Osteoblast (primary cell): ENCODE measurements at places on chromosomes 3 and 15. TPM values are rescaled to one million over a fixed set of nuclear protein-coding genes. Genes with fewer than 3 reads are reported as not detected.
A peak's percentile ranks its signal among the peaks of the same experiment; 100 is the strongest.

DNA sequence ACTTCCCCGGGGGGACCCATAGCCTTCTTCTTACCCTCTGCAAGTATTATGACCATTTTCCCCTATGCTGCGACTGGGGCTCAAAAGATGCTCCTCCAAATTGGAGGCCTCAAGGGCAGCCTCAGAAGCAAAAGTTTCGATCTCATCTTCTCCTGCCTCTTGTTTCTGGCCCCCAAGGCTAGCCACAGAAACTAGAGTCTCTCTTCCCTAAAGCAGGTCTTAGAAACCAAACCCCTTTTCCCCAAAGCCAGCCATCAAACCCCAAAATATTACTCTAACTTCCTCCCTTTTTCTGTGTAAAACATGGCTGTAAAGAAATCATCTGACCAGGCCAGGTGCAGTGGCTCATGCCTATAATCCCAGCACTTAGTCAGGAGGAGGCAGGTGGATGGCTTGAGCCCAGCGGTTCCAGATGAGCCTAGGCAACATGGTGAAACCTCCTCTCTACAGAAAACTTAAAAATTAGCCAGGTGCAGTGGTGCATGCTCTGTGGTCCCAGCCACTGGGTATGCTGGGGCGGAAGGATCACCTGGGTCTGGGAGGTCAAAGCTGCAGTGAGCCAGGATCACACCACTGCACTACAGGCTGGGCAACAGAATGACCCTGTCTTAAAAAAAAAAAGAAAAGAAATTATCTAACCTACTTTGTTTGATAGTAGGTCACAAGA lies 36.7 kb upstream of the MFGE8 start:
- no peak for DNase-seq

- peak; percentile 96 for DNase-seq
Measured at GRCh38 chr15:41493205-41493901, at the start of gene ITPKA. Gene ITPKA, plus strand, starts transcription at chr15:41493874. Its CDS starts 54 bp downstream, at chr15:41493928.

DNA sequence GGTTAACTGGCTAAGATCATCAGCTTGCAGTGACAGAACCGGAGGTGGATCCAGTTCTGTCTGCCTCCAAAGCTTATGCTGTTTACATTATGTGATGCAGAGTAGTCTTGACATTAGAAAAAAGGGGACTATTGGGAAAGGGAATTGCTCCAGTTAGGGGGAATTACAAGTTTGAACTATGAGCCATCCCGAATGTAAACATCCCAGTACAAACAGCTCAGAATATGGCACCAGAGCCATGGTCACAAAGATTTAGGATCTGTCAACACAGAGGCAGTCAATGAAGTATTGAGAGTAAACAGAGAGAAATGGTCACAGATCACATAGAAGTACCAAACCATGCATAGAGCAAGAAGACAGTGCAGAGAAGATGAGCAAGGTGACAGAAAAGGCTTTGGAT lies 39.8 kb upstream of the CRTC3 start:
- DNase-seq, result no peak

- DNase-seq, result no peak
Measured at GRCh38 chr3:155607761-155608160, 137.1 kb downstream of the PLCH1 start.

DNA sequence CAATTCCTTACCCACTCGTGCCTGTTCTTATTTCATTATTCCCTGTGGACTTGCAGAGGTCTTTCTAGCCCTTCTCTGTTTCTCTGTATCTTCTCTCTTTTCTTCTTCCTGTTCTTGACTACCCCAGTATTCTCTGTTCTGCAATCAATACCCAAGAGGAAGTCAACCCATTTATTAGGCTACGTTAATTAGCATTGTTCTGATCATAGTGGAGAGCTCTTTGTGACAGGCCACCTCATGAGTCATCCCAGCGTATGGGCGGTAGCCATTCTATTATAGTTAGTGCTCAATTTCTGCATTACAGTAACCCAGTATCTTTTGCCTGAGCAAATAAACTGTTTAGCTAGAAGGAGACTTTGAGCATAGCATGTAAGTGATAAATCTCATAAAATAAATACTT lies 259.5 kb upstream of the GRM7 start:
- DNase-seq, result no peak

DNA sequence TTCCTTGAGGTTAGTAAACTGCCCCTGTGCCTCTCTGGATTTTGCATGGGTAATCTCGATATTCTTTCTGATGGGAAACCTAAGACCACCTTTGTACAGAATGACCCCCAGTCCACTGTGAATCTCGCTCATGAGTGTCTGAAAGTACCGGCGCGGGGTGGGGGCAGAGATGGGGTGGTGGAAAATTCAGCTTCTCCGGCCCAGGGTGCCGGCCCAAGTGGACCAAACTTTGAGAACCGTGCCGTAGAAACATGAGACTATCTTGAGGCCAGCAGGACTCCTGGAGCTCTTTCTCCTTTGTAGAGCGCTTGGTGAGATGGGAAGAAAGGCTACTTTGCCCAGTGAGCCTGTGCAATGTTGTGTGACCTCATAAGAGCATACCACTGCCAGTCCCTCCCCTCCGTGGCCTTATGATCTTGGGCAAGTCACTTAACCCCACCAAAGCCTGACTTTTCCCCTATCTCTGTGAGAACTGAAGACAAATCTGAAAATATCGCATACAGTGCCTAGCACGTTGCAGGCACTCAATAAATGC lies 40.4 kb upstream of the VEPH1 start:
- DNase-seq, result no peak

GRCh38 chr3:128624526-128625138 lies 26.0 kb downstream of the RPN1 start:
- DNase-seq, result no peak

- DNase-seq, result peak; percentile 83
Measured at GRCh38 chr3:128950223-128950938, 43.5 kb downstream of the CFAP92 start.

- peak; percentile 87 for DNase-seq
Measured at GRCh38 chr3:47404431-47404876, 23.6 kb downstream of the PTPN23 start.

DNA sequence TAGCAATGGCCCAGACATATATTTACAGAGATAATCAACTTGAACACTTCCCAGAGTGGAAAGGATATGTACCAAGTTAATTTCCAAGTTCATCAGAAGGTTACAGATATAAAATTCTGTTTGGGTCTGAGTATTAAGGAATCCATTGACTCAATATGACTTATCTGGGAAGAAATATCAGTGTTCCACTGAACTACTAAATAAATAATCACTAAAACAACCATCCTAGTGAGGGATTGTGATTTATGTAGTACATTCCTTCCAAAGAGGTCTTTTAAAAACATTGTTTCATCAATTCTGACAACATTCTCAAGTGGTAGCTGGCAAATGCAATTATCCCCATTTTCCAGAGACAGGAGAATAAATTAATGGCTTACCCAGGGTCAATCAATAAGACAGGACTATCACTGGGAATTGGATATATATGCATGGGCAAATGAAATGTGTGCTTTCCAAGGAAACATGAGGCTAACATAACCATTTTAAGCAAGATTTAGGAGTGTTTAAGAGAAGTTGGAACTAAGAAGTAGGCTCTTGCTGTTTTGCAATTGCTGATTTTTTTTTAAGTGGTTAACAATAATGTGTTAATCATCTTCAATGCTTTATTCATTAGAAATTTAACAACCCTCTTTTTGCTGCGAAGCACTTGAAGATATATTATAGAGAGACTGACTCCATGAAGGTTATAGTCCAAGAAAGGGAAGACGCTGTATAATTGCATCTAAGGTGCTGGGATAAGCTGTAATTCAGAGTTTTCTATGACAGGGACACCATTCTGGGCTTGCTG lies 37.9 kb downstream of the SLC9A9 start:
- DNase-seq, result no peak

DNA sequence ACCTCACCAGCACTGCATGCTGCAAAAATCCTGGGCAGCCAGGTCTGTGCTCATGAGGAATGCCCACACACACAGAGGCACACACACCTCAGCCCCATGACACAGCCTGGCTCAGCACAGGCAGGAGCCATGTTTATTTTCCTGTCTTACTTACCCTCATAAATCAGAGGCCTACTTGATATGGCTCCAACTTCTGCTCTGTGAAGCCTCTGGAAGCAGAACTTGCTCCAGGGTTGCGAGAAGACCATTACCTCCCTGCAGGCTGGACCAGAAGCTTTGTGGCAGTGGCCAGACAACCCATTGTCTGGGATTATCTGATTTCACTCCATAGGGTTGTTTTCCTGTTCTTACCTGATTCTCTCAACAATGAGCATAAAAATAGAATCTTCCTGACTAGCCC lies 43.8 kb upstream of the CMTM8 start:
- no peak for DNase-seq

- no peak for DNase-seq
Measured at GRCh38 chr3:134929976-134930375, 134.9 kb downstream of the EPHB1 start.

GRCh38 chr3:101689286-101689685 lies 2.8 kb upstream of the RPL24 start:
- no peak for DNase-seq

- DNase-seq, result no peak
Measured at GRCh38 chr3:65381496-65382010, 657.2 kb downstream of the MAGI1 start.

- DNase-seq, result no peak
Measured at GRCh38 chr3:122986693-122987179, 40.8 kb downstream of the SEMA5B start.

GRCh38 chr15:82849556-82850512 lies 40.4 kb downstream of the WHAMM start:
- DNase-seq, result peak; percentile 93

- peak; percentile 67 for DNase-seq
Measured at GRCh38 chr3:57864853-57865252, 108.7 kb downstream of the SLMAP start.

- DNase-seq, result no peak
Measured at GRCh38 chr3:184580376-184580775, 18.8 kb downstream of the EPHB3 start.

- no peak for DNase-seq
Measured at GRCh38 chr3:195297446-195297845, 26.5 kb upstream of the XXYLT1 start.

DNA sequence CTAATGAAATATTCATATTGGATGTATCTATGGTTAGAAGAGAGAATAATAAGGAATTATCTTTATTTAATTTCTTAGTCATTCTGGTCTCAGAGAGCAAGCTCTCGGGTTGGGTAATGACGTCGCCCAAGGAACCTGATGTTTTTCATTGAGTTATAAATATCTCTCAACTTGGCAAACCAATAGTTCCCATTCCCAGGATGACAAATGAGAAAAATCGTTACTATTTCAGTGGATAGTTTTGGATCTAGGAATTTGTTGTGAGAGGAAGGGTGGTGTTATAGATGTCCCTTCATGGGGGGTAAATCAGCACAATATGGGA lies 162.9 kb upstream of the NR2E3 start:
- DNase-seq, result peak; percentile 6

GRCh38 chr3:98972720-98973119 lies 71.2 kb upstream of the DCBLD2 start:
- peak; percentile 26 for DNase-seq

GRCh38 chr3:157120071-157120892 lies 39.7 kb downstream of the CCNL1 start:
- DNase-seq, result no peak

DNA sequence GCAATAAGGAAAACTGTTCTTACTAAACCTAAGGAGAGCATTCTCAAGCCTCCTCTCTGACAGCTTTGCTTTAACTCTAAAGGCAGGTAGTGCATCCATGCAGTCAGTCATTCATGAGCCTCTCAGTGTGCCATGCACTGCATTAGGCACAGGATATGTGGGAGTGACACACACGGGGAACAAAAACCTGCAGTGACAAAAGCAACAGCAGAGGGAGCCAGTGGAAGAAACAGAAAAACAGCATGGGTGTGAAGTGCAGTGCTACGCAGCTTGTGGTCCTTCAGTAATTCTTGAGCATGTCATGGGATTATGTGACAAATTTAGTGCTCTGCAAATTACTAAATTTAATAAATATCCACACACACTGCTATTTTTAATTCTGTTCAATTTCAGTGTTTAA lies 230.7 kb downstream of the BBX start:
- DNase-seq, result no peak

DNA sequence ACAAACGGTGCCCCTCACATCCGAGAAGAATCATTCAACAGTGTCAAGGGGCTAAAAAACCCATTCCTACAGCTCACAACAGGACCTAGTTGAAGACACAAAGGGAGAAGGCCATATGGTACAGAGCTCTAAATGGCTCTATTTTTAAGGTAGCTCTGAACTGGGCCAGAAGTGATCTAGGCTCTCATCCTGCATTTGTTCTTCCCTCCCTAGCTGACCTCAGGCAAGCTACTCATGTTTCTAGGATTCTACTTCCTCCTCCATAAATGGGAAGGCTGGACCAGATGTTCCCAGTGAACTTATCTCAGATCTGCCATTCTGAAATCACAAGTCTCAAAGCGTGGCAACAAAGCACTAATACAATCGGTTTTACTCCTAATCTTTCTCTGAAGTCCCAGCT lies 62.3 kb downstream of the CPNE4 start:
- no peak for DNase-seq

- no peak for DNase-seq
Measured at GRCh38 chr3:20321391-20322047, 135.5 kb upstream of the SGO1 start.

DNA sequence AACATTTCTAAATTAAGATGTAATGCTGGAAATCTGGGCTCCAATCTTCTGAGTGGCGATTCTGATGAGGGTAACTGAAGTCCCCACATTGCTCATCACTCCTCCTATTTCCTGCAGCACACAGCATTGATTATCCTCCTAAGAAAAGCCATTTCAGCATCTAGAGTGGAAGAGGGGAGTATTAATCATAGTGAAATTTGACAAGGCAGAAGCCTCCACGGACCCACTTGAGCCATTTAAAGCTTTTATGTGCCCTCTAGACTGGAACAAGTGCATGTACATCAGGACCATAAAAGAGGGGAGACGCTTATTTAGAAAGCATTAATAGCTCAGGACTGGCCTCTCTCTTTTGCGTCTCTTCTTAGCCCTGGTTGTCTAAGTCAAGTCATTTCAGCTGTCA lies 25.8 kb downstream of the AQP9 start:
- no peak for DNase-seq

FBXW12 gene
- total RNA-seq, result not detected in 2 replicates

CHRD gene
- 0.29 and 0.36 TPM in 2 replicates for total RNA-seq

SLC12A8 gene
- 33.0 and 36.2 TPM in 2 replicates for total RNA-seq

TSPAN3 gene
- 203 and 235 TPM in 2 replicates for total RNA-seq

GABRB3 gene
- under 0.01 and 1.5 TPM in 2 replicates for total RNA-seq

SCAANT1 gene
- total RNA-seq, result not detected in 2 replicates

EIF2A gene
- 230 and 238 TPM in 2 replicates for total RNA-seq

OSBPL10 gene
- total RNA-seq, result 25.0 and 29.0 TPM in 2 replicates

ROBO1 gene
- total RNA-seq, result 52.2 and 69.8 TPM in 2 replicates

SERPINI2 gene
- total RNA-seq, result not detected in 2 replicates

GOLGA8S gene
- total RNA-seq, result under 0.01 TPM in 2 replicates

SHC4 gene
- 0.72 and 1.5 TPM in 2 replicates for total RNA-seq

KIF15 gene
- 1.5 and 1.8 TPM in 2 replicates for total RNA-seq

LRRN1 gene
- total RNA-seq, result 3.5 and 4.0 TPM in 2 replicates

GUCA1C gene
- not detected in 2 replicates for total RNA-seq

CLDN16 gene
- under 0.01 TPM in 1 of 2 replicates, not detected in the other for total RNA-seq

TLR9 gene
- total RNA-seq, result not detected in 2 replicates
